ENCODE measurements at places on chromosomes 4 and X.

- no peak for DNase-seq
These were observed 151.2 kb downstream of the NAA11 start for GRCh38 chr4:79174490-79175252.

- DNase-seq = no peak
These were observed 17.7 kb downstream of the IQSEC2 start for GRCh38 chrX:53263597-53264094.

DNA sequence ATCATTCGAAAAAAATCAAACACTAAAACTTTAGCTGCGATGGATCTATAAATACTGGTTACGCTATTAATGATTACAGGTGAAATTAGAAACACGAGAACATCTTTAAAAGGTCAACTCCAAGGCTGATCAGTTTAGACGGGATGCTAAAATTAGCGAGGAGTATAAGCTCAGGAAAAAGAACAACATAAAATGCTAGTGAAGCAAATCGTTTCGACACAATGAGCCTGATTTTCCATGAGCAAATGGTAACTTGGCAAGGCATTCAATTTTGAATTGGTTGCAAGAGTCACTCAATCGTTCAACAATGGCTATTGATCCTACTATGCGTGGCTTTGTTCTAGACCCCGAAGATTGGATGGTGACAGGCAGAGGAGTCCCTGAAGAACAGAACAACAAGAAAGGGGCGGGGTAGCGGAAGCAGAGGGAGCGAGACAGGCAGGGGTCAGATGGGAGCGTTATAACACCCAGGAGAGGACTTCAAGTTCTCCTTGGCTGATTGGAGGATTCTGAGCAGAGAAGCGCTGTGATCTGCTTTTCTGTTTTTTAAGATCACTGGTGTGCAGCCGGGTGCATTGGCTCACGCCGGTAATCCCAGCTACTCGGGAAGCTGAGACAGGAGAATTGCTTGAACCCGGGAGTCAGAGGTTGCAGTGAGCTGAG, 146.5 kb downstream of the RBM47 start:
- DNase-seq = no peak

DNA sequence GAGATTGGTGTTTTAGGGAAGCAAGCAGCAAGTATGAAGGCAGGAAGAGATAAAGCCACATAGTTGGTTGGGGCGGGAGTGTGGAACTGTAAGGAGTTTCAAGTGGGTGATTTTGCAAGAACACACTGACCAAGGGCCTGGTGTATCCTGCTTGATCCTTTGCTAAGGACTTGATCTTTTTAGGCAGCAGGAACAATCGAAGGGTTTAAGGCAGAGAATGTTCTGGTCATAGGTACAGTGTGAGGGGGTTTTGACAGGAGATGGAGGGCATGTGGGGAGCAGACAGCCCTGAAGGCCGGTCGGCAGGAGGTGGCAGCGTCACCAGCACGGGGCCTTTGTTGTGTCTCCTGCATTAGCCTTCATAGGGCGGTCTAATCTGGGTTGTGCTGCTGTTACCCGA, 54.7 kb downstream of the FAM193A start:
- DNase-seq = no peak

- no peak for DNase-seq
These were observed 111.2 kb upstream of the PDE5A start for GRCh38 chr4:119739796-119740195.

DNA sequence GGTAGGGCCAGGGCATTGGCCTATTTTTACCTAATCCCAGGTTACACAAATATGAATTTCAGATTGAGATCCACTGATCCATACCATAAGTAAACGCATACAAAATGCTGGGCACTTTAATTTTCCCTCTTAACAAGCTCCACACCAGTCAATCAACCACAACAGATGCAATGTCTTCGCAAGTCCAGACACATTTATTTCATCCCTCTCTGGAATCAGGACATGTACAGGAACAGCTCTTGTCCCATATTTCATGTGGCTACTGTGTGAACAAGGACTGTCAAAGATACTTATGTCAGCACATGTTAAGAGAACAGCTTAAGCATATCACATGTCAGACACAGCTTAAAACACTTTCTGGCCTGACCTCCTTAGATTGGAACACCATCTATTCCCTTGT, 145.9 kb downstream of the PPP3CA start:
- DNase-seq = no peak

DNA sequence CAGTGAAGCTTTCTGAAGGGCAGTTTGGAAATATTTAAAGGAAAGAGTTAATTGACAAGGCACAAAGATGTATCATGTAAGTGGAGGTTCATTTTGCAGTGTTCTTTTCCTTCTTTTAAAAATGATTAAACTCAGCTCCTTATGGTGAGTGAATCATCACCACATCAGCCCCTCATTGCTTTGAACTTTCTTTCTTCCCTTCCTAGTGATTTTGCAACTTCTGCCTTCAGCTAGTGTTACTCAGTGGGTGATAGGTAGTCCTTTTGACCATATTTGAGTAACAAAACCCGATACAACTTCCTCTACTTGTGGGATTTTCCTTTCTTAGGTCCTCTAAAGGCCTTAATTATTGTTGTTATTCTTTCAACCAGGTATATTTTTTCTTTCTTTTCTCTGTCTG, 8.2 kb downstream of the ZCCHC4 start:
- no peak for DNase-seq

DNA sequence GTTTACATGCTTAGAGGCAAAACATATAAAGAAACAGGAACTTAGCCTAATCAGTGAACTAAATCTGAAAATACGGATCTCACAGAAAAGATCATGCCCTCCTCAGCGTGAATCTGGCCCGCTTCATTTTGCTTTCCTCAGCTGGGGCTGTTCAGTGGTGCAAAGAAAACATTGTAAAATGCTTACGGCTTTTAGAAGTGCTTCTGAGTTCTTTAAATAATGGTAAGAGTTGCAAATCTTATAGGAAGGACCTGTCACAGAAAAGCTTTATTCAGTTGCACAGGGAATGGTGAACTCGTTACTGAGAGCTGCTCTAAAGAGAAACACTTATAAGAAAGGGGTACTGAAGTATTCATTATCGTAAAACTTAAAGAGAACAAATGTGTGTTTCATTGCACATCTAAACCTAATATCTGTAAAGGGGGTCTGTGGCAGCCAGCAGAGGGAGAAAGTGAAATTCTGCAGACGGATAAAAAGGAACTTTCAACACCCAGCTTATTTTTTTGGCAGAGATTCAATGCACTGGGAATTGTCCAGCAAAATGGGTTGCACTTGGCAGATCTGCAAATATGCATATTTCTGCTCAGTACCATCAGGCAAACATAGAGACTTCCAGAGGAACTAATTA, 139.2 kb upstream of the ANK2 start:
- no peak for DNase-seq
